ENCODE measurements at places on chromosomes 3 and 15. TPM values are rescaled to one million over a fixed set of nuclear protein-coding genes. Genes with fewer than 3 reads are reported as not detected.

The SIDT1 gene
- total RNA-seq, result 2.4 TPM

The FRMD5 gene
- 48.2 TPM for total RNA-seq

The PTPRG gene
- 32.6 TPM for total RNA-seq

The PML gene
- total RNA-seq, result 23.7 TPM

The ERICH6 gene
- total RNA-seq, result 0.56 TPM

The GRM2 gene
- 0.20 TPM for total RNA-seq

The TXNRD3 gene
- total RNA-seq, result 6.3 TPM

The SLC28A2 gene
- total RNA-seq, result not detected

The ESYT3 gene
- total RNA-seq, result 2.4 TPM

The HRG gene
- total RNA-seq, result not detected

The CELSR3 gene
- total RNA-seq, result 0.13 TPM

The CSPG5 gene
- total RNA-seq, result 0.60 TPM

The KBTBD13 gene
- 4.6 TPM for total RNA-seq

The LTF gene
- total RNA-seq, result 3.2 TPM

The SLC24A5 gene
- not detected for total RNA-seq

The UNC13C gene
- total RNA-seq, result 0.09 TPM

The DZIP1L gene
- total RNA-seq, result 4.2 TPM

The CPLX3 gene
- total RNA-seq, result 4.6 TPM

The BOC gene
- 4.1 TPM for total RNA-seq

The CLASP2 gene
- total RNA-seq, result 107 TPM

The SPATA12 gene
- not detected for total RNA-seq

The CHAC1 gene
- total RNA-seq, result 4.8 TPM

The SEMA3B gene
- total RNA-seq, result 26.5 TPM

The FBXO40 gene
- total RNA-seq, result 238 TPM

The TMEM207 gene
- total RNA-seq, result not detected

The SEMA5B gene
- 12.5 TPM for total RNA-seq

The CTDSPL2 gene
- 14.0 TPM for total RNA-seq

The CIB1 gene
- total RNA-seq, result 93.3 TPM

The ZNF620 gene
- total RNA-seq, result 3.4 TPM

The CGNL1 gene
- total RNA-seq, result 42.7 TPM

The BCHE gene
- total RNA-seq, result 0.81 TPM

The FHIT gene
- 23.0 TPM for total RNA-seq

The CPN2 gene
- total RNA-seq, result 1.0 TPM

The ZNF80 gene
- total RNA-seq, result not detected

The CHRFAM7A gene
- total RNA-seq, result 0.48 TPM

The LYZL4 gene
- not detected for total RNA-seq

The ZNF774 gene
- total RNA-seq, result 7.5 TPM

The DNAH12 gene
- 0.09 TPM for total RNA-seq

The TTLL13 gene
- 0.25 TPM for total RNA-seq

The GPR87 gene
- not detected for total RNA-seq

The LHFPL4 gene
- total RNA-seq, result not detected

The APOD gene
- total RNA-seq, result 104 TPM

The CKMT1A gene
- total RNA-seq, result not detected

The DUOXA2 gene
- not detected for total RNA-seq

The DAZL gene
- not detected for total RNA-seq

The SLC12A1 gene
- not detected for total RNA-seq

The PIERCE2 gene
- 4.1 TPM for total RNA-seq

The USP50 gene
- total RNA-seq, result not detected

The CCR9 gene
- not detected for total RNA-seq

The ST3GAL6 gene
- 80.7 TPM for total RNA-seq

The POLQ gene
- 0.38 TPM for total RNA-seq

Measured in heart right ventricle (tissue), 16 donors.